Stimulated activated CD4-positive, alpha-beta T cell treated with anti-CD3 and anti-CD28 coated beads, Interleukin-4, amount 100 ng/mL, for 48 hours (primary cell): ENCODE measurements at places on chromosomes 6 and 20.

GRCh38 chr20:18195931-18196330, 58.3 kb downstream of the KAT14 start:
- no peak for DNase-seq

- DNase-seq: no peak
Measured at GRCh38 chr20:62770916-62771315, 25.4 kb upstream of the MRGBP start.

- DNase-seq: no peak
Measured at GRCh38 chr20:62820208-62820961, 3.5 kb downstream of the COL9A3 start.

DNA sequence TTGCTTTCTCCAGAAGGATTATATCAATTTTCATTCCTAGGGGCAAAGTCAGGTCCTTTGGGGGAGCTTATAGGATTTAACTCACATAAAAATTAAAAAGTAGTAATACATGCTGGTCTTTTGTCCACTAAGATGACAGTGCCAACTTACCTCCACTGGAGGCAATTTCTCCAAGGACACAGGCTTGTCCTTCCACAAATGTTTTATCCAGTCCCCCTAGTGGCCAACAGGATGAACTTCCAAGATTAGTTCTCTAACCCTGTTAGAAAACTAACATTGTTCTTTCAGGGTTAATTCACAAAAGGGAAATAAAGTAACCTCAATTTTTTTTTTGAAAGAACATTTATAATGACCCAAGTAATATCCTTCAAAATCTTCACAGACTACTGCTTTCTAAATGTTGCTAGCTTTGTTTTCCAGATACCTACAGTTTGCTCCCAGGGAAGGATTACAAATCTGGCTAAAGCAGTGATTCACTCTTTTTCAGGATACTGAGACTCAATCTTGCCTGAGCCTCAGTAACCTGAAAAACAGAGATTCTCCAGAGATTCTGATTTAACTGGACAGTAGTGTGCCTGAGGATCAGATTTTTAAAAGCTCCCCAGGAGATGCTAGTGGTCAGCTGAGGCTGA, 31.7 kb upstream of the UBR2 start:
- DNase-seq: no peak

- DNase-seq: no peak
Measured at GRCh38 chr6:125077453-125077852, 76.1 kb upstream of the TPD52L1 start.
